Activated CD4-positive, alpha-beta T cell treated with anti-CD3 and anti-CD28 coated beads, Interleukin-2, amount 50 U/mL, for 4 hours (primary cell): ENCODE measurements at places on chromosomes 16 and 17.

DNA sequence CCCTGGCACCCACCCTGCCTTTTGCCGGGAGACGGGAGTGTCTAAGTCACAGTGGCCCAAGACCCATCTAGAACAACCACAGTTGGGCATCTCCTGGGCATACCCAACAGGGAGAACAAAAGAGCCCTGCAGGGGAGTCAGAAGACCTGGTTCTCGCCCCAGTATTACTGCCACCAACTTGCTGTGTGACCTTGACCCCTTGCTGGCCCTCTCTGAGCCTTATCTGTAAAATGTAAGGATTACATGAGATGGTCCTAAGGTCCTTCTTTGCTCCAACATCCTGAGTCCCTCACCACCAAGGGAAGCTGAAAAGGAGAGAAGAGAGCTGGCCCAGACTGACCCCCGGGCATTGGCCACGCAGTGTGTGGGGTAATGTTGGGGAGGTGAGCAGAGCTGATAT is 119.0 kb downstream of the CCT6B start:
- DNase-seq = no peak

DNA sequence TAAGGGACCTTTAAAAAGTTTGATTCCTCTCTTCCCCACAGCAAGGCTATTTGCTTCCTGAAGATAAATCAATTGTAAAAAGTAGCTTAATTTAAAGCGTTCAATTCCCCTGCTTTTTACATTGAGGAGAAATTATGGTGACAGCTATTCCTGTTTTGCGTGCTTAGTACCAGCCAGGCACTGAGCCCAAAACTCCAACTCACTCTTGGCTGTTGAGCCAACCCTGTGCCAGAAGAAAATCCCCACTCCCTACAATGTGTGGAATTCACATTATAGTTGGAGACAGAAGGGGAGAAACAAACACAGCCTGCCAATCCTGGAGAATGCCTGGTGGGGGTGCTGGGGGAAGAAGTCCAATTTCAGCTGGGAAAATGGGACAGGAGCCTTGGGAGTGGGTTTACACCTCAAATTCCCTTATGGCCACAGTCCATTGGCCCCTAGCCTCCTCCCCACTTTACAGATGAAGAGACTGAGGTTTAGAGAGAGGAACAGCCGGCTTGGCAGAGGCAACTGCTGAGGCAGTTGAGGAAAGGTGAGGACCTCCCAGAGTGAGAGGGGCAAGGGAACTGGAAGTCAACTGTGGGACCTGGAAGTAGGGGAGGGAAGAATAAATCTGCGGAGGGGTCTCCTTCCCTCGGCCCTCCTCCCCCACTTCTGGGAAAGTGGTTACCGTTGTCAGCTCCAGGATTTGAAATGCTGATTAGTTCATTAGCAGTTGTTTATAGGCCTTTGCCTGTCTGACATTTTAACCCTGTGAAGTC is 26.1 kb downstream of the CDH1 start:
- no peak for DNase-seq

DNA sequence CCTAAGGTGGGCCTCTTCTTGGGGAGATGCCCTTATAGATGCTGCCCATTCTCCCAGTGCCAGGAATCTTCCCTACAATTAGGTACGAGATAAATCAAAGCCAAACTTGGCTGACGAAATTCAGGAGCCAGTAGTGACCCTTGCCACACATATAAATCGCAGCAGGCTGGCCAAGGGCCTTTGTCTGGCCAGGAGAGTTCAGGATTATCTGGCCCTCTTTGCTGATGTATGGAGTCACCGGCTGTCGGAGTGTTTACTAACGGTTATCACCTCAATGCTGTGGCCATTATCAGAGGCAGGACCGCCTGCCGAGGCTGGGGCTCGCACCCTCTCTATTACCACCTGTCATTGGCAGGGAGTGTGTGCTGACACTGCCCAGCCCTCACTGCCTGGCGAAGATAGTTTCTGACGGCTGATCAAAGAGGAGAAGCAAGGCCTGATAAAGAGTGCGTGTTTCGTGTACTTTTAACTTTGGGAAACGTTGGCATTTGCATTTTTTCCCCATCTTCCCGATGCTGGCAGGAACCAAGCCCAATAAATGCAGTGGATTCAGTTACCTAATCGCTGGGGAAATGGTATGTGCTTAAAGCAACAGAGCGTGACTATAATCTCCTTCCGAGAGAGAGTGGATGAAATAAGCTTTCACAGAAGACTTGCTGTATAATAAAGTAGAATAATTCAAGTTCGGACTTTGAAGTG is 32.8 kb upstream of the TBX2 start:
- no peak for DNase-seq

GRCh38 chr17:10136258-10136981 is 62.0 kb downstream of the GAS7 start:
- DNase-seq = no peak

- DNase-seq = no peak
Measured at GRCh38 chr17:56688151-56688550, 94.7 kb downstream of the NOG start.

DNA sequence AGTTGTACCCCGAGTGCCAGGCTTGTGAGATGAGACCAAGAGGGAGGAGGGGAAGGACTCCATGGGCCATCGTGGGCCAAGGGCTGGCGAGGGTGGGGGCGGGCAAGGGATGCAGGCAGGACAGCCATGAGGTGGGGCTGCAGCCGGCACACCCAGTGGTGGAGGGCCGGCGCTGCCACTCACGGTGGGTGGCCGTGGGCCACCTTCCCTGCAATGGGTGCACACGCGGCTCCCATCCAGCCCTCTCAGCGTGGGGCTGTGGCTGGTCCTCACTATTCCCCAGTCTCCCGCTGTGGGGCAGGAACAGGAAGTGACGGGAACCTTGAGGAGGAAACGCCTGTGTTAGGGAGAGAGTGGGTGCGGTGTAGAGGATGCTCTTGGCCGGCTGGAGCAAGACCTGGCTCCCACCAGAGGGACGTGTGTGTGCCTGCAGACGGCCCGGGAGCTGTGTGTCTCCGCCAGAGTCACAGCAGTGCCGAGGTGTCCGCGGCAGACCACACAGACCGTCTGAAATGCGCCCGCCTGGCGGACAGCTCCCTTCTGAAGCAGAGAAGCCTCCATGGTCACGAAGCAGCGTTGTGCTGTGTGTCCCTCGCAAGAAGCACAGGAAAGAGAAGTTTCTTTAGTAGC is 23.6 kb downstream of the CIBAR2 start:
- DNase-seq = no peak

DNA sequence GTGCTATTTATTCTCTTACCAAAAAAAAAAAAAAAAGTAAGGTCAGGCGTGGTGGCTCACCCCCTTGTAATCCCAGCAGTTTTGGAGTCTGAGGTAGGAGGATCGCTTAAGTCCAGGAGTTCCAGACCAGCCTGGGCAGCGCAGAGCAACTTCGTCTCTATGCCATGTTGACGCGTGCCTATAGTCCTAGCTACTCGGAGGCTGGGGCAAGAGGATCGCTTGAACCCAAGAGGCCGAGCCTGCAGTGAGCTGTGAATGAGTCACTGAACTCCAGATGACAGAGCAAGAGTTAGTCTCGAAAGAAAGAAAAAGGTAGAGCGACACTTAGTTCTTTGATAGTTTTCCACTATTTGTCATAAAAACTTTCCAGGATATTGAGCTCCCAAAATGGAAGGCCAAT is 1.4 kb upstream of the TENT4B start:
- peak; percentile 20 for DNase-seq

GRCh38 chr16:82935766-82936165 is 309.0 kb downstream of the CDH13 start:
- no peak for DNase-seq

GRCh38 chr16:57469917-57470470 is 7.5 kb downstream of the POLR2C start:
- no peak for DNase-seq
